ENCODE measurements at places on chromosomes 12 and 14.

GRCh38 chr14:99586761-99587459, 17.1 kb downstream of the CCDC85C start:
- H3K27me3 ChIP-seq: peaks cover 15% of the 10 kb centered on the region
- no peak overlapping the region for H3K4me3 ChIP-seq
- no peaks in the 10 kb centered on the region for H3K4me1 ChIP-seq
- no peak overlapping the region for H3K27ac ChIP-seq

GRCh38 chr12:24462946-24463345, 486.0 kb downstream of the BCAT1 start:
- no peak overlapping the region for H3K4me3 ChIP-seq
- H3K27me3 ChIP-seq: no peaks in the 10 kb centered on the region
- no peak overlapping the region for H3K27ac ChIP-seq
- no peaks in the 10 kb centered on the region for H3K4me1 ChIP-seq
- no peak for ATAC-seq

DNA sequence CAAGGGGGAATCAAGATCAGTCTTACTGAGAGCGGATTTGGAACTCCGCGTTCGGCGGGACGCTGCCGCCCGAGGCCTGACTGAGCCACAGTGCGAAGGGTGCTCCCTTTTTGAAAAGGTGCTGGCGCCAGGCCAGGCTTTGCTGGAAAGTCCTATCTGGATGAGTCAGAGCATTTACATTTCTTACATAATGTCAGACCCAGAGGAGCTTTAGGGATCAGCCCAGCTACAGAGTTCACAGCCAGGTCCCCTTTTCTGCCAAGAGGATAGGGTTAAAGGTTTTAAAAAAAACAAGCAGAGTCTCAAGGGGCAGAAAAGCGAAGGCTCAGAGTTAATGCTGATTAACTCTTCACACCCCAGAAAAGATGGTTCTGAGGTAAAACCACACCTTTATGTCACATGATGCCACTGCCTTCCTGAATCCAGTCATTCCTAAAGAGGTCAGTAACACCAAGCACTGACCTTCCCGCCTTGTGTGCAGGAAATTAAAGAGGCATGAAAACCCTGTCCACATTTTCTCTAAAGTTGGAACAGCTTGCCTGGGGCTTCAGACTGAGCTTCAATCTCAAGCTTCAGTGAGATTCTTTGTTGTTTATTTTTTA, 11.7 kb upstream of the FBXL14 start:
- peaks cover 44% of the 10 kb centered on the region for H3K4me1 ChIP-seq
- H3K4me3 ChIP-seq: peak overlapping the region; percentile 88

DNA sequence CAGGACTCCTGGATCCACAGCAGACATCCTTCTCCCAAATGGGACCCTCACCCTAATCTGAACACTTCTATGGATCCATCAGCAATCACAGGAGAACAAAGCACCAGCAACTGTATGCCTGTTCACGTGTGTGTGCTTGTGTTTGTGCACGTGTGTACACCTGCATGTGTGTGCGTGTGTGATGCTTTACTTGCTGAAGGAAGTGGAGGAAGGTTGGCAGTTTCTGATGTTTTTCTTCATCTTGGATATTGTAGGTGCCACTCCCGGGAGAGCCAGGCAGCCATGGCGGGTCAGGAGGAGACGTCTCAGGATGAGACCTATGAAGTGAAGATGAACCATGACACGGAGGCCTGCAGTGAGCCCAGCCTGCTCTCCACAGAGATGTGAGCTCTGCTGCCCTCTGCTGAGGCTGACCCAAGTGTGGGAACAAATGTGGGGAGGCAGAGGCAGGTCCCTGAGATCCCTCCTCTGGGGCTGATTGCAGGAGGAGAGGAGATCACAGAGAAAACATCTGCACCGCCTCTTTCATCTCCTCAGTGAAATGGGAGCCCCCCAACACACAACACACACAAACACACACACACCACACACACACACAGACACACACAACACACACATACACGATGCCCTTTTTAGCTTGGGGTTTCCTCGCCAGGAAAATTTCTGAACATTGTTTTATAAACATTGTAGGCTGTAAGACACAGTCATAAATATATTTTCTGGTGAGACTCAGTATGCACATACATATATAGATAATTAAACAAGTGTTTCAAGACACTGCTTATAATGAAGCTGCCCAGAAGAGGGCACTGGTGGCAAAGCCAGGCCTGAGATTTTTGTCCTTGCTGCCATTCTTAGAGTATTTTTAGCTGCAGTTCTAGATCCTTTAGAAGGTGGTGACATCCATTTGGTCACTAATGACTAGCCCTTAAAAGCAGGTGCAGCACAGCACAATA, 112.2 kb upstream of the FKBP4 start:
- ATAC-seq: no peak
- H3K27me3 ChIP-seq: no peaks in the 10 kb centered on the region
- H3K27ac ChIP-seq: peak overlapping the region; percentile 66
- H3K4me1 ChIP-seq: peaks cover 16% of the 10 kb centered on the region
- H3K4me3 ChIP-seq: no peak overlapping the region

DNA sequence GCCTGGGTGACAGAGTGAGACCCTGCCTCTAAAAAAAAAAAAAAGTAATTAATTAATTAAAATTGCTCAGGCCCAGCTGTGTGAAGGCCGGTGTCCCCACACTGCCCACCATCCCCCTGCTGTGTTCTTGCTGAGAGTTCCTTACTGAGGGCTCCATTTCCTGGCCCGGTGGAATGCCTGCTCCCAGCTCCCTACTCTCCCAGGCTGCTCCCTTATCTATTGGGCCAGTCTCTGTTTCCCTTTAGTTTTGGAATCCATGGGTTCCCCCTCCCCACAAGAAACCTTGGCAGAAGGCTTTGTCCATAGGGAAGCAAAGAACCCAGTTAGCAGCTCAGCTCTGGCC, 19.0 kb downstream of the MLXIP start:
- H3K27me3 ChIP-seq: no peaks in the 10 kb centered on the region
- no peak overlapping the region for H3K4me3 ChIP-seq
- peak overlapping the region; percentile 9 for H3K27ac ChIP-seq
- peaks cover 53% of the 10 kb centered on the region for H3K4me1 ChIP-seq

- H3K27ac ChIP-seq: no peak overlapping the region
- no peak overlapping the region for H3K4me3 ChIP-seq
- H3K4me1 ChIP-seq: no peaks in the 10 kb centered on the region
- no peak for ATAC-seq
These were observed 183.1 kb downstream of the TMTC3 start for GRCh38 chr12:88325076-88325815.

GRCh38 chr12:98656289-98657101, 11.4 kb downstream of the APAF1 start:
- H3K27me3 ChIP-seq: no peaks in the 10 kb centered on the region
- H3K36me3 ChIP-seq: peaks cover 27% of the 10 kb centered on the region
- ATAC-seq: no peak
- H3K4me3 ChIP-seq: no peak overlapping the region
- peaks cover 9% of the 10 kb centered on the region for H3K4me1 ChIP-seq
- H3K27ac ChIP-seq: peak overlapping the region; percentile 10

DNA sequence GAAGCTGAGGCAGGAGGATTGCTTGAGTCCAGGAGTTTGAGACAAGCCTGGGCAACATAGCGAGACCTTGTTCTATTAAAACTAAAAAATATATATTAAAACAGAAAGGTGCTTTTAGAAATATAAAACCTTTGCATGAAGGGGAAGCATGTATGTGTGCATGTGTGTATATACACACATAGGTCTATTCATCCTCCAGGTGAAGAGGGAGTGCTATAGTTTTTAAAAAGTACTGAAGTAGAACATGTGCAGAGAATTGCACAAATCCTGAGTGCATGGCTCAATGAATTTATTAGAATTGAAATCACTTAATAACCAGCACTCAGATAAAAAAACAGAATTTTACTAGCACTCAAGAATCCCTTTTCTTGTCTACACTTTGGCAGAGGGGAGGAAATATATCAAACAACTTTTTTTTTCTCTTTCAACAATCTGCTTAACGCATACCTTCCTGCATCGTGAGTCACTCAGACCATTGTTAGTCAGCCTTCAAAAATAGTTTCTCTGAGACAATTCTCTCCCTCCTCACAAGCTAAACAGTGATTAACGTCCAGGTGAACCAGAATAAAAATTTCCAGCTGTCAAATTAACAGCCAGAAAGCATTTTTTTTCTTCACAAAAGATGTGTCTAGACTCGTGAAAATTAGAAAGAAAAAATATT, 17.7 kb upstream of the NEDD1 start:
- no peak overlapping the region for H3K4me3 ChIP-seq
- H3K27me3 ChIP-seq: peaks cover 25% of the 10 kb centered on the region
- ATAC-seq: no peak
- peaks cover 5% of the 10 kb centered on the region for H3K4me1 ChIP-seq
- no peaks in the 10 kb centered on the region for H3K36me3 ChIP-seq

- H3K36me3 ChIP-seq: no peaks in the 10 kb centered on the region
- H3K4me1 ChIP-seq: no peaks in the 10 kb centered on the region
- H3K4me3 ChIP-seq: no peak overlapping the region
- ATAC-seq: no peak
These were observed 351.1 kb upstream of the FLRT2 start for GRCh38 chr14:85178864-85179263.

GRCh38 chr12:82870771-82871377, 184.2 kb downstream of the TMTC2 start:
- H3K27ac ChIP-seq: no peak overlapping the region
- peak; percentile 39 for ATAC-seq
- no peak overlapping the region for H3K4me3 ChIP-seq

DNA sequence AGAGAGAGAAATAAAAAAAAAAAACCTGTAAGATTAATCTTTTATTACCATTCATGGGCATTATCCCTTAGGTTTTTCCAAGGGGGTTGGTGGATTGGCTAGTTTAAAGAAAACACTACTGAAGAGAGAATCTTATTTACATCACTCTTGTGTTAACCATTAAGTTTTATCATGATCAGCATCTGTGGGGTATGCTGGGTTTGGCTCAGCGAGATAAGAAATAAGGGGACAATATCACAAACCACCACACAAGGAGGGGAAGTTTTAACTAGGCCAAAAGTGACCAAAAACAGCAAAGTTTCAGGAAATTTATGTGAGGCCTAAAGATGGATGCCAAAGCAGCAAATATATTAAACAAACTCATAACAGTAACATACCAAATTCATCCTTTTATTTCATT, 548.6 kb downstream of the SLC16A7 start:
- no peaks in the 10 kb centered on the region for H3K4me1 ChIP-seq
- no peak overlapping the region for H3K27ac ChIP-seq
- no peaks in the 10 kb centered on the region for H3K36me3 ChIP-seq
- no peaks in the 10 kb centered on the region for H3K27me3 ChIP-seq

GRCh38 chr12:52020539-52021336, 14.0 kb downstream of the TAMALIN start:
- peaks cover 57% of the 10 kb centered on the region for H3K4me1 ChIP-seq
- peak overlapping the region; percentile 29 for H3K27ac ChIP-seq
- peak overlapping the region; percentile 45 for H3K4me3 ChIP-seq
- ATAC-seq: peak; percentile 65

- no peaks in the 10 kb centered on the region for H3K36me3 ChIP-seq
- H3K4me1 ChIP-seq: peaks cover 61% of the 10 kb centered on the region
- H3K4me3 ChIP-seq: no peak overlapping the region
- H3K27me3 ChIP-seq: peaks cover 67% of the 10 kb centered on the region
These were observed 14.0 kb downstream of the OR6S1 start for GRCh38 chr14:20627346-20628027.

DNA sequence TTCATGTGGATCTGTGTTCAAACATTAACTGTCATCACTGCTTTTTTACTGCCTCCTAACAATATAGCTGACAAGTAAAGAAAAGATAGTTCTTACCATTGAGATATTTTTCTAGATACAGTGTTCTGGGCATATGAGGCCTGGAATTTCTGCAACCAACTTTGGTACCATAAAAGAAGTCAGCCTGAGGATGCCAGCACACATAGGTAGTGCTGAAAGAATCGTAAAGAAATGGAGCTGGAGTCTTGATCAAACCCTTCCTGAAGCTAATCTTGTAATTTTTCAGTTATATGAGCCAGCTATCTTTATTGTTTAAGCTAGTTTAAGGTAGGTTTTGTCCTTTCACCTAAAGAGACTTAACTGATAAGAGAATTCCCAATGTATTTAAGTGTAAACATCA, 11.3 kb downstream of the ERG28 start:
- H3K27me3 ChIP-seq: no peaks in the 10 kb centered on the region
- no peak overlapping the region for H3K27ac ChIP-seq
- no peak for ATAC-seq
- H3K36me3 ChIP-seq: peaks cover 65% of the 10 kb centered on the region
- H3K4me1 ChIP-seq: no peaks in the 10 kb centered on the region

- no peaks in the 10 kb centered on the region for H3K4me1 ChIP-seq
- H3K4me3 ChIP-seq: no peak overlapping the region
- ATAC-seq: no peak
- H3K27me3 ChIP-seq: no peaks in the 10 kb centered on the region
- H3K27ac ChIP-seq: no peak overlapping the region
- peaks cover 41% of the 10 kb centered on the region for H3K36me3 ChIP-seq
These were observed 121.6 kb downstream of the GPR135 start for GRCh38 chr14:59343585-59343984.

DNA sequence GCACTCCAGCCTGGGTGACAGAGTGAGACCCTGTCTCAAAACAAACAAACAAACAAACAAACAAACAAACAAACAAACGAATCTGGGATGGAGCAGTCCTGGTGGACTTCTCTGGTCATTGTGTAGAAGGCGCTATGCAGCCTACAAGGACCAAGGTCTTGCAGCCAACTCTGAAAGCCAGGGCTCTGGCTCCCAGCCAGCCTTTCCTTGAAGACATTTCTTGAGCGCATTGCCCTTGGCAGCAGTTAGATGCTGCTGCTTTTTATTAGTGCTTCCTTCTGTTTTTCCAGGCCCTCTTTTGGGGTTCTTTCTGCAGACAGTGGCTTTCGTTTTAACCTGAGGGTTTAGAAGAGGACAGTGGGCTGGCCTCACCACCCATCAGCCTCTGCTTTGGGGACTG, 20.2 kb downstream of the CCDC177 start:
- H3K27me3 ChIP-seq: peaks cover 58% of the 10 kb centered on the region
- no peaks in the 10 kb centered on the region for H3K36me3 ChIP-seq
- no peak for ATAC-seq
- H3K27ac ChIP-seq: no peak overlapping the region
- H3K4me1 ChIP-seq: no peaks in the 10 kb centered on the region
- H3K4me3 ChIP-seq: no peak overlapping the region

GRCh38 chr12:117809509-117809908, 159.3 kb downstream of the KSR2 start:
- ATAC-seq: no peak
- H3K36me3 ChIP-seq: no peaks in the 10 kb centered on the region
- no peaks in the 10 kb centered on the region for H3K4me1 ChIP-seq
- H3K27me3 ChIP-seq: peaks cover 19% of the 10 kb centered on the region
- no peak overlapping the region for H3K4me3 ChIP-seq

DNA sequence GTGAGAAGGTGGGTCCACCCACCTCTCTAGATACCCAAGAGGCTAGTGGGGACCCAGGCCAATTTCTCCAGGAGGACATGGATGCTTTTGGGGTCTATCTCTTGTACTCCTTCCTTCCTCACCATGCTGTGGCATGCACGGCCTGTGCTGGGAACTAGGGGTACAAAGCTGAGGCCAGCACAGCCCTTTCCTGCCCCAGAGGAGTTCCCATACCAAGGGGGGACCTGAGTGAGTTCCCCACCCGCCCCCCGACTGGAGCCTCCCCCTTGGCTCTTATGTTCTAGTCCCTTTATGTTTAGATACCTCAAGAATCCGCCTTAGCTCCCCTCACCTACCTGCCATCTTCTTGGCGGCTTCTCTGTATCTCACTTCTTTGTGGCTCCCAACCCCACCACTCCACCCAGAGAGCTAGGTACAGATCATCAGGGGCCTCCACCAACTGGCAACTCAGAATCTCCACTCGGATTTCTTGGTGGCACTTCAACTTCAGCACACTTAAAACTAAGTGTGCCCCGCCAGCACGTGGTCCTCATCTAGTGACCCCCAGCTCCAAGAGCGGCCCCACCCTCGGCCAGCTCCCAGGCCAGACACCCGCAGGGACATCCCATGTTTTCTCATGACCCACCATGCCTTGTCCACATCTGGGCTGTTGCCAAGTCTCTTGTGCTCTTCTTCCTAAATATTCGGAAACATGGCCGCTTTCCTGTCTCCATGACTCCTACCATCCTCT, 115.2 kb upstream of the RTL1 start:
- H3K27me3 ChIP-seq: peaks cover 23% of the 10 kb centered on the region
- no peaks in the 10 kb centered on the region for H3K4me1 ChIP-seq
- ATAC-seq: no peak
- no peak overlapping the region for H3K4me3 ChIP-seq
- H3K36me3 ChIP-seq: no peaks in the 10 kb centered on the region

Data from stimulated activated memory B cell treated with anti-CD40 and anti-IgM and Interleukin-4, amounts not matched to agents 10 μg/mL and 1 μg/mL and 100 μg/mL, for 72 hours (primary cell).